PC-3 (cell line): ENCODE measurements at places on chromosomes 2 and 18.

- no peak overlapping the region for H3K27ac ChIP-seq
- no peaks in the 10 kb centered on the region for H3K27me3 ChIP-seq
- H3K4me3 ChIP-seq, result no peak overlapping the region
- no peak for DNase-seq
These were observed 241.4 kb downstream of the ZNF385B start for GRCh38 chr2:179619947-179620467.

GRCh38 chr18:10420561-10421352, 33.7 kb upstream of the APCDD1 start:
- H3K36me3 ChIP-seq, result no peaks in the 10 kb centered on the region
- no peaks in the 10 kb centered on the region for H3K4me1 ChIP-seq
- H3K4me3 ChIP-seq, result no peak overlapping the region
- H3K27me3 ChIP-seq, result peaks cover 33% of the 10 kb centered on the region
- no peak for DNase-seq

- no peak overlapping the region for H3K27ac ChIP-seq
- no peaks in the 10 kb centered on the region for H3K27me3 ChIP-seq
- H3K4me1 ChIP-seq, result peaks cover 13% of the 10 kb centered on the region
- peaks cover 17% of the 10 kb centered on the region; the same call in 1 of the 2 replicates for H3K36me3 ChIP-seq
- peak; percentile 55 for DNase-seq
These were observed 34.4 kb upstream of the CYP27C1 start for GRCh38 chr2:127254386-127254981.

GRCh38 chr2:16738361-16739225, 73.0 kb upstream of the CYRIA start:
- H3K36me3 ChIP-seq, result no peaks in the 10 kb centered on the region
- no peak overlapping the region for H3K4me3 ChIP-seq
- H3K27ac ChIP-seq, result no peak overlapping the region
- no peak for DNase-seq
- H3K4me1 ChIP-seq, result no peaks in the 10 kb centered on the region

DNA sequence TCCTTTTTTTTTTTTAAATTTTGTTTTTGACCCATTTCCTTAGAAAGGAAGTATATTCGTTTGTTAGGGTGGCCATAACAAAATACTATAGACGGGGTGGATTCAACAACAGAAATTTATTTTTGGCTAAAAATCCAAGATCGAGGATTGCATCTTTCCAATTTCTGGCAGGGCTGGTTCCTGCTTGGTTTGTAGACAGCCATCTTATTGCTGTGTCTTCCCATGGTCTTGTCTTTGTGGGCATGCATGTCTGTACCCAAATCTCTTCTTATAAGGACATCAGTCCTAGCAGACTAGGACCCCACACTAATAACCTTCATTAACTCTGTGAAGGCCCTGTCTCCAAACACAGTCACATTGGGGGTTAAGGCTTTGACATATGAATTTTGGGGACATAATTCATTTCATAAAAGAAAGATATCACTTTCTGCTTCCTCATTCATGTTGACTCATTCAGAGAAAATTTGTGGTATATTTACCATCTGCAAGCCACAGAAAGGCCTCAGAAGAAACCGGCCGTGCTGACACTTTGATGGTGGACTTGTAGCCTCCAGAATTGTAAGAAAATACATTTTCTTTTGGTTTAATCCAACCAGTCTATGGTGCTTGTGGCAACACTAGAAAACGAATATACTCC, 262.1 kb downstream of the LPIN1 start:
- H3K36me3 ChIP-seq, result no peaks in the 10 kb centered on the region
- peaks cover 32% of the 10 kb centered on the region for H3K4me1 ChIP-seq
- H3K4me3 ChIP-seq, result no peak overlapping the region
- DNase-seq, result peak; percentile 83
- H3K27me3 ChIP-seq, result no peaks in the 10 kb centered on the region

- H3K27me3 ChIP-seq, result no peaks in the 10 kb centered on the region
- peaks cover 4% of the 10 kb centered on the region; the same call in 1 of the 2 replicates for H3K4me1 ChIP-seq
- no peaks in the 10 kb centered on the region for H3K36me3 ChIP-seq
- no peak overlapping the region for H3K4me3 ChIP-seq
- no peak for DNase-seq
These were observed 38.2 kb upstream of the PNO1 start for GRCh38 chr2:68119504-68119903.

DNA sequence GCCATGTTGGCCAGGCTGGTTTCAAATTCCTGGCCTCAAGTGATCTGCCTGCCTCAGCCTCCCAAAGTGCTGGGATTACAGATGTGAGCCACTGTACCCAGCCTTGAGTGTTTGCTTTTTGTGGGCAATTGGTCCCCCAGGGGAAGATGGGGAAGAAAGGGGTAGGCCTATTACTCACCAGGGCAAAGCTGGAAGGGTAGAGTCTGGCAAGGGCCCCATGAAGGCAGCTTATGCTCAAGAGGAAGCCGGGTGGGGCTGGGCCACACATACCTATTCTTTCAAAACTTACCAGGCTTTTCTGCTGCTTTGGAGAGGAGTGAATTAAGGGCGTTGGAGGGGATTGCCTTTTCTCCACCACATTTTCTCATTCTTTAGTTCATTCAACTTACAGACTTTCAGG, 24.5 kb upstream of the CD28 start:
- H3K27ac ChIP-seq, result no peak overlapping the region
- H3K4me3 ChIP-seq, result no peak overlapping the region
- no peaks in the 10 kb centered on the region for H3K36me3 ChIP-seq
- peaks cover 37% of the 10 kb centered on the region for H3K4me1 ChIP-seq
- H3K27me3 ChIP-seq, result no peaks in the 10 kb centered on the region
- peak; percentile 19 for DNase-seq

GRCh38 chr2:190318931-190319554, 583 bp downstream of the HIBCH start:
- H3K4me1 ChIP-seq, result peaks cover 26% of the 10 kb centered on the region
- DNase-seq, result no peak
- H3K27me3 ChIP-seq, result no peaks in the 10 kb centered on the region
- H3K4me3 ChIP-seq, result peak overlapping the region; percentile 95
- no peak overlapping the region for H3K27ac ChIP-seq

DNA sequence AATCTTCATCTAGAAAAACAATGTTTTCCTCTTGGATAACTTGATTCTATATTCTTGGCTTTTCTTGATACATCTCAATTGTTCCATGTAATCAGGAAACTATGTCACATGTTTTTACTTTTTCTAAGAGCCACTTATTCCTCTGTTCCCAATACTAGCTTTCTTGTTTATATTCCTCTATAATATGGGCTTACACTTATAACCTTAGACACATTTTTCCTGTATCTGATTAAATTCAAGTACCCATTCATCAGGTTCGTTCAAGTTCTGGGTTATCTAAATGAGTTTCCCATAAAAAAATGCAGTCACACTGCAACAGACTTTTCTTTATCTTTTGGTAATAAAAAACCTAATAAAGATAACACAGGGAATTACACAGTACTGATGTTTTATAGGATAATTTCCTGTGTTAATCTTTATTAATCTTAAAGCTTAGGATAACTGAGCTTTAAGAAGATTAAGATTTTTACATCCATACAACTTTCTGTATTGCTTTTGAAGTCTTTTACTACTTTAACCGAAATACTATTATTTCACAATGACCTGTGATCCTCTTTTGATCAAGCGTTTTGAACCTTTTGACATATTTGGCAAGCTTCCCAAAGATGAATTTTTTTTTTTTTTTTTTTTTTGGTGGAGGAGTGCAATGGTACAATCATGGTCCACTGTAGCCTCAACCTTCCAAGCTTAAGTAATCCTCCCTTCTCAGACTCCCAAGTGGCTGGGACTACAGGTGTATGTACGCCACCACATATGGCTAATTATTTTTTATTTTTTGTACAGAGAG, 44.3 kb upstream of the C2orf66 start:
- no peak for DNase-seq
- no peaks in the 10 kb centered on the region for H3K27me3 ChIP-seq
- H3K36me3 ChIP-seq, result no peaks in the 10 kb centered on the region
- H3K4me3 ChIP-seq, result no peak overlapping the region

DNA sequence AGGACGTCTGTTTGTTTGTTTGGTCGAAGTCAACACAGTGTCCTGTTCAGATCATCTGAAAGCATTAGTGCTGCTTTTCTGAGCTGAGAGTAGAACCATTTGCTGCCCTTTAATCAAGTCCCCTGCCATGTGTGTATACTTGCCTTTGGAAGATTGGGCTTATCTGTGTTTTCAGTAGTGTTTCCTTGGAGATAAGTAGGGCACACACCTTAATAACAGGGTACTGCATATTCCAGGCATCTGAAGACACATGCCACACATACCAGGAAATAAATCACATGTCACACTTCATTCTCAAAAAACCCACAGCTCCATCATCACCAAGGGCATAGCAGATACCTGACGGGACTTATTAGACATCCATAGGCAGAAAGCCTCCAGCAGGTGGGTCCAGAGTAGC, 157.4 kb downstream of the SOX11 start:
- H3K4me1 ChIP-seq, result no peaks in the 10 kb centered on the region
- H3K27ac ChIP-seq, result no peak overlapping the region
- no peak overlapping the region for H3K4me3 ChIP-seq
- H3K27me3 ChIP-seq, result no peaks in the 10 kb centered on the region

DNA sequence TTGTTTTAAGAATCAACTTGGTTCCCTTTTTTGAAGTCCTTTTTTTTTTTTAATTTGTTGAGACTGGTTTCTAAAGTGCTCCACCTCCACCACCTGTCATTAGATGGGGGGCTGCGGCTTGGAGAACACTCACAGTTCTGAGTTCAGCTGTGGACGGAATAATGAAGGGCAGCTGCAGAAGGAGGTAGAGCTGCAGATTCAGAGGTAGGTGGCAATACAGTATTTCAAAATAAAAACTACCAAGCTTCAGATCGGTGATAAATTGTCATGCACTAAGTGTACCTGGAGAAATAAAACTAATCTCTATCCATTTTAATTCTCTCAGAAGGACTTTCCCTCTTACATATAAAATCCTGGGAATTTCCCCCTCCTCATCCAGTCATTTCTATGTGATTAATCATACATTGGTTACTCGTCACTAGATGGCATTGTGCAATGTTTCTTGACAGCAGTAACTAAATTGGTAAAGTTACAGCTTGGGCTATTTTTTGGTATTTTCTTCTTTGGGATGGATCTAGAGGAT, 81.1 kb upstream of the SLC39A10 start:
- no peaks in the 10 kb centered on the region for H3K36me3 ChIP-seq
- H3K4me3 ChIP-seq, result no peak overlapping the region; the same call in 1 of the 2 replicates
- H3K27ac ChIP-seq, result peak overlapping the region; percentile 45
- H3K27me3 ChIP-seq, result no peaks in the 10 kb centered on the region
- peak; percentile 94 for DNase-seq

DNA sequence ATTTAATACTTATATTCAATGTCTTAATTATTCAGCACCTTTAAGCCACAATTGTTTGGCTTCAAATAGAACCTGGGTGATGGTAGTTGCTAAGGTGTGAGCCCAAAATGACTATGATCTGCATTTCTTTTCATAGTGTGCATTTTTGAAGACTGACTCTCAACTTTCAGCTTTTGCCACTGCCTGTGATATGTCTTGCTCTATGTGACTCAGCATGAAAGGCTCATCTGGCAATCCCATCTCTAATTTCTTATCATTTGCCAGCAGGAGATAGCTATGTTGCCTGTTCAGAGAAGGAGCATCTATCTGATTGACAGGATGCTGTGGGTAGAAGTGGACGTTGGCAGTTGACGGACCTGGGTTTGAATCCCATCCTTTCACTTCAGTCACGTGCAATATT, 34.5 kb upstream of the CCDC93 start:
- no peaks in the 10 kb centered on the region for H3K36me3 ChIP-seq
- H3K27ac ChIP-seq, result no peak overlapping the region
- peaks cover 53% of the 10 kb centered on the region for H3K4me1 ChIP-seq

GRCh38 chr18:45441110-45441847, 174.0 kb upstream of the SLC14A2 start:
- H3K27ac ChIP-seq, result no peak overlapping the region
- DNase-seq, result peak; percentile 46
- no peak overlapping the region for H3K4me3 ChIP-seq
- H3K36me3 ChIP-seq, result no peaks in the 10 kb centered on the region
- no peaks in the 10 kb centered on the region for H3K4me1 ChIP-seq

- no peaks in the 10 kb centered on the region for H3K36me3 ChIP-seq
- peaks cover 10% of the 10 kb centered on the region for H3K4me1 ChIP-seq
- DNase-seq, result no peak
- H3K27me3 ChIP-seq, result no peaks in the 10 kb centered on the region
- H3K4me3 ChIP-seq, result no peak overlapping the region
- no peak overlapping the region for H3K27ac ChIP-seq
These were observed 79.2 kb downstream of the SMAD7 start for GRCh38 chr18:48871391-48872166.

- H3K4me3 ChIP-seq, result no peak overlapping the region
- no peak overlapping the region for H3K27ac ChIP-seq
- H3K36me3 ChIP-seq, result no peaks in the 10 kb centered on the region
- H3K4me1 ChIP-seq, result no peaks in the 10 kb centered on the region
These were observed 109.8 kb downstream of the DDX1 start for GRCh38 chr2:15701341-15701907.

- H3K36me3 ChIP-seq, result peaks cover 4% of the 10 kb centered on the region; the same call in 1 of the 2 replicates
- no peaks in the 10 kb centered on the region for H3K27me3 ChIP-seq
- no peak overlapping the region for H3K4me3 ChIP-seq
- no peak for DNase-seq
These were observed 6.4 kb downstream of the MTCL1 start for GRCh38 chr18:8711736-8712135.

GRCh38 chr2:215850380-215850779, 163.0 kb downstream of the MREG start:
- H3K27me3 ChIP-seq, result no peaks in the 10 kb centered on the region
- H3K27ac ChIP-seq, result no peak overlapping the region
- H3K4me3 ChIP-seq, result no peak overlapping the region
- peaks cover 13% of the 10 kb centered on the region for H3K4me1 ChIP-seq
- DNase-seq, result no peak

DNA sequence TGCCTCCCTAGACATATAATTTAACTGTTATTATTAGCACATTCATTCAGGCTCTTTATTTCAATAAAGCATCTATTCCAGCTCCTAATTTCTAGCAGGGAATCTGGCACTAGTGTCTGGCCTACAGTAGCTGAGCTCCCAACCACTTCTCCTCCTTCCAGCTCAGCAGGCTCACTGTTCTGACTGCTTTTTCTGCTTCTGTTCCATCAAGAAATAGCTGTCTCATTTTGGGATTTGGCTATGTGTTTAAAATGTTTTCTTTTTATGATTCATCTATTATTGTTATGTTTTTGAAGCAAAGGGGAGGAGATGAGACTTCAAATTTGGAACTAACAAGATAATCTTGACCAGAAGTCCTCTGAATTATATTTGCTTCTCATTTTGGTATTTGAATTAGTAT, 172.7 kb upstream of the SMAD7 start:
- no peak overlapping the region for H3K27ac ChIP-seq
- no peaks in the 10 kb centered on the region for H3K36me3 ChIP-seq
- H3K4me3 ChIP-seq, result no peak overlapping the region
- no peaks in the 10 kb centered on the region for H3K4me1 ChIP-seq

- no peak overlapping the region for H3K4me3 ChIP-seq
- no peak for DNase-seq
- H3K36me3 ChIP-seq, result no peaks in the 10 kb centered on the region
- no peaks in the 10 kb centered on the region for H3K27me3 ChIP-seq
- no peak overlapping the region for H3K27ac ChIP-seq
These were observed 239.1 kb downstream of the HDAC4 start for GRCh38 chr2:239161711-239162140.

- H3K27ac ChIP-seq, result no peak overlapping the region
- H3K27me3 ChIP-seq, result no peaks in the 10 kb centered on the region
- H3K36me3 ChIP-seq, result no peaks in the 10 kb centered on the region
- H3K4me1 ChIP-seq, result peaks cover 25% of the 10 kb centered on the region
- DNase-seq, result no peak
These were observed 134.5 kb downstream of the NEDD4L start for GRCh38 chr18:58178511-58178910.
